ENCODE measurements at places on chromosomes 13 and 19. TPM values are rescaled to one million over a fixed set of nuclear protein-coding genes. Genes with fewer than 3 reads are reported as not detected.

- DNase-seq, result no peak
Observed at GRCh38 chr19:4660993-4661392, 9.1 kb downstream of the MYDGF start.

- no peak for DNase-seq
Observed at GRCh38 chr19:1017115-1017905, 3.6 kb downstream of the TMEM259 start.

The KCNC3 gene
- total RNA-seq, result not detected

The CYP4F2 gene
- total RNA-seq, result not detected

The C19orf73 gene
- total RNA-seq, result not detected

The PPP5C gene
- 43.9 TPM for total RNA-seq

The ATP1A3 gene
- total RNA-seq, result 3.9 TPM

The ATP8B3 gene
- total RNA-seq, result 0.16 TPM
